Fibroblast of upper back skin (primary cell): ENCODE measurements at places on chromosomes 7 and 10.

DNA sequence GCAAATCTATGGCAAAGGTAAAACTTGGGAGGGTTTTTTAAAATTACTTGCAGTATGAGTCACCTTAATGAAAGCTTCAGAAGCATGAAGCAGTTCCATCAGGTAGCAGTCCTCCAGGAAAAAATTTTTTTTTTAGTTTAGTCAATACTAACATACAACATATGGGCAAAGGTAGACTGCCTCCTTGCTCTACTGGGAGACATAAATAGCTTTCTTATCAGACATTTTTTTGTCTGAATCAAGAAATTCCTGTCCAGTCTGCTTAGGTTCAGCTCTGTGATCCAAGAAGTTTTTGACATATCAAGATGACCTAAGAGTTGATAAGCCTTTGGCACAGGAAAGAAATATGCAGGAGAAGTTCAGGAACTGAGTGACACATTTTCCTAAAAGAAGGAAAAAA lies 171.5 kb upstream of the TCF7L2 start:
- peak; percentile 43 for DNase-seq

- peak; percentile 23 for DNase-seq
These were observed 3.7 kb downstream of the CFAP46 start for GRCh38 chr10:132938472-132939339.

DNA sequence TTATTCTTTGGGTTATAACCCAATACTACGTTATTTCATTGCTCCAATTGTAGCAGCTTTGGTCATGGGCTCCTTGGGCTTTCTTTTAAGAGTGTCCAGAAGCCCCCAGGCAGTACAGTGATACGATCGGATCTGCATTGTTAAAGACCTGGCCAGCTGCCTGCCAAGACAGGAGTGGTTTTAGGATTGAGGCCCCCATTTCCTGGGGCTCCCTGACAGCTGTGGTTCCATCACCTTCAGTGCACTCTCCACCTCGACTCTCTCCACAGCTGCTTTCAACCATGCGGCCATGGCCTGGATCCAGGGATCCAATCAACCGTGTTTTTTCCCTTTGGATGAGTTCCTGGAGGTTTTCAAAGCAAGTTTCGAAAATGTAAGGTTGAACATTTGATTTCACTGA lies 123.4 kb upstream of the BTBD16 start:
- peak; percentile 66 for DNase-seq

DNA sequence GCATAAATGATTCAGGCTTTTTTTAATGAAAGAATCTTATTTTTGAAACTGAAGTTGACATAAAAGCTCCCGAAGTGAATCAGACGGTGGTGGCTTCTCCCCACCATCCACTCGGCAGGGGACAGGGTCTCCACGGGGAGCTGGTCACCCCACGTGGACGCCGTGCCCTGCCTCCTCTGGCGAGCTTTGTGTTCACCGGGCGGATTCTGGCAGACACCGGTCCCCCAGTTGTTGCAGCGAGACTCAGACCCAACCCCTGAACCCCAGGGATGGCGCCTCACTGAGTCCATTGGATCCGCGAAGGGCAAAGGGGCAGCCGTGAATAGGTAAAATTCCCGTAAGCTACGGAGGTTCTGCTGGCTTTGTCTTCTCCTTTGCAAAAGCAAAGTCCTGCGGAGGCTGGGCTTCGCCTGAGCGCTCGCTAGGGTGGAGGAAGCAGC lies 38.4 kb downstream of the PTPRN2 start:
- no peak for DNase-seq

DNA sequence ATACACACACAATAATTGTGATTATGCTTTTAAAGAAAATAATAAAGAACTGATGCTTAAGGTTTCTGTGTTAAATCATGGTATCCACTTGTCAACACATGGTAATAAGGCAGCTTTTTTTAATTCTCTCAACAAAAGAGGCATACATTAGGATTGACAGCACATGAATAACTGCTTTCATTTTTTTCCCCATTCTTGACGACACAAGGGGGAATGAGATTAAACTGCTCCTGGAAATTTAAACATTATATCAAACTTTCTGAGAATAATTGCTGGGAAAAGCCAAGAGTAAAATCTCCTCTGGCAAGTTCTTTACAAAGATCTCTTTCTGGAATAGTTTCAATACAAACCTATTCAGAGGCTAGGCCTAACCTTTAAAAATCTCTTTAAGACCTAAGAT lies 99.0 kb upstream of the GPR22 start:
- peak; percentile 33 for DNase-seq

- peak; percentile 61 for DNase-seq
These were observed 41.3 kb upstream of the TES start for GRCh38 chr7:116169060-116169459.

- peak; percentile 36 for DNase-seq
These were observed 183.9 kb upstream of the MBL2 start for GRCh38 chr10:52956461-52956860.

DNA sequence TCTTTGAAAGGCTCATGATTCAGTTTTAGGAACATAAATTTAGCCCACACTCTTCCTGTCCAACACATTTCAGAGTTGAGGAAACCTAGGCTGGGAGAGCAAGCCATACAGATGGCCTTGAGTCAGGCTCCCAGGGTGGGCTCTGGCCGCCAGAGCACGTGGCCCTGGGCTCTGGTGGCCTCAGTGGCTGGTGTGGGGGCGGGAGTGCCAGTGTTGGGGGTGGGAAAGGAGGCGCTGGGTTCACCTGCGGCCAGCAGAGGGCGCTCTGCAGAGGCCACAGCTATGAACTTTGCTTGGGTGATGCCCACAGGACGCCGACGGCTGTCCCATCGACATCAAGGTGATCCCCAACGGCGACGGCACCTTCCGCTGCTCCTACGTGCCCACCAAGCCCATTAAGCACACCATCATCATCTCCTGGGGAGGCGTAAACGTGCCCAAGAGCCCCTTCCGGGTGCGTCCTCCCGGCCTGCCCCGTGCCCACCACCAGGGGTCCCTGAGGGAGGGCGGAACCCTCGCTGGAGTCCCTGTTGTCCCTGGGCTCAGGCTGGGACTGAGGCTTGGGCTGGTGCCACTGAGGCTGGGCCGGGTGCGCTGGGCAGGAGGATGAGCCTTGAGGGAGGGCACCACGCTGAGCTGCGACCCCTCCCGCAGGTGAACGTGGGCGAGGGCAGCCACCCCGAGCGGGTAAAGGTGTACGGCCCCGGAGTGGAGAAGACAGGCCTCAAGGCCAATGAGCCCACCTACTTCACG lies 11.9 kb downstream of the FLNC start:
- DNase-seq = peak; percentile 37

- DNase-seq = peak; percentile 52
These were observed 130.4 kb downstream of the HIBADH start for GRCh38 chr7:27532314-27532713.

DNA sequence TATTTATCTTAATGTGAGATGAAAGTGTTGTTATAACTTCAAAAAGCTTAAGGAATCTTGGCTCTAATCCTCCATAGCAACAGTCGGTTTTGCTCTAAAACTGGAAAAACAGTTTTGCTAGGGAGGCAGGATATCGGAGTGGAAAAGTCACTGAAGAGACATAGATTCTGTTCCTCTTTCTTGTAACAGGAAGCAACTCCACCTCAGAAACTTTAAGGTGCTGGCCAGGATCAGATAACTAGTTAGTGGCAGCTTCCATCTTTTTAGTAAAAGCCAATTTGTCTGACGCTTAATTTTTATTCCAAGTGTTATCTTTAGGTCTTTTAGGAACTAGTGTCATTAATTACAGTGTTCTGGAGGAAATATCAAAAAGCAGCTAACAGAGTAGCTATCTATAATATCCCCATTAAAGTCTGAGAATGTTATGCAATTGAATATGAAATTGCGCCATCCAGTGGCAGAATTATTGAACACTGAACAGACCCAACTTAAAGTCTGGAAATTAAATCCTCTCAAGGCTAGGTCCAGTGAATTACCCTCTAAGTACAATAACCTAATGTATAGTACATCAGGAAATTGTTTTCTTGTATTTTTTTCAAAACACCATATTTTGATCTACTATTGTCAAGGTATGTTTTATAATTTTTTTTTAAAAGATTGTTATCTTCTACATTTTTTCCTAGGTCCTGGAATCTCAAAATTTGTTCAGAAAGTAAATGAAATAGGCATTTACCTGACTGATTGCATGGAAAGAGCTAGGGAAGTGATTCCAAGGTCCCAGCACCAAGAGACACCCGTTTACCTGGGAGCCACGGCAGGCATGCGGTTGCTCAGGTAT lies 65.9 kb upstream of the CC2D2B start:
- peak; percentile 53 for DNase-seq

DNA sequence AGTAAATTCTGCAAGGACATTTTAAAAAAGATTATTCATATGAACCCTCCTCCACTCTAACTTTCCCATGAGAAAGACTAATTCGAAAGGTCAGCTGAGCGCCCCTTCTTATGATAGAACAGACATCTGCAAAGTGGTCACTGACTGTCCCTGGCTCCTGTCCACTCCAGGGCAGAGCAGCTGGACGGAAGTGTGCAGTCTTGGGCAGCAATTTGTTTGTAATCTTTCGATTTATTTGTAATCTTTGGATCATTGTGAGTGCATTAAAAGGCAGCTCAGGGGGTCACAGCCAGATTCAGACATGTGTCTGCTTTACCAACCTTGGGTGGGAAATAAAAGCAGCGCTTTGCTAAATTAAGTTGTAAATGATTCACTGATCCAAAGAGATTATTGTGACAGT lies 158.8 kb upstream of the ADARB2 start:
- DNase-seq = no peak

GRCh38 chr10:46558392-46559185 lies 2.1 kb upstream of the GPRIN2 start:
- no peak for DNase-seq

DNA sequence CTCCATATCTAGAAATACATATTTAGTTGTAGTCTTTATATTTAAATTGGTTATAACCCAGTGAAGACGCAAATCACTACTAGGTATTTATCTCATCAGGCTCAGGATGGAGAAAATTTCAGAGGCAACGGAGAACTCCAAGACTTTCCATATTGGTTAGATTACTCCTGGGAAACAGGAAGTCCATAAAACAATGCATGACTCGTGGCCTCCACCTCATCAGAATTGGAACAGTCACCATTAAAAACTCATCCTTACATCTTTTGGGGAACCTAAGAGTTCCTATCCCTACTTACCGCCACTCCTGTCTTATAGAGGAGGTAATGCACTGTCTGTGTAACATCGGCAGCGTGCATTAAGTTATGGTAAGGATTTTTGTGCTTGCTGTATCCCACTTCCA lies 177.6 kb downstream of the PPP1R17 start:
- DNase-seq = no peak

DNA sequence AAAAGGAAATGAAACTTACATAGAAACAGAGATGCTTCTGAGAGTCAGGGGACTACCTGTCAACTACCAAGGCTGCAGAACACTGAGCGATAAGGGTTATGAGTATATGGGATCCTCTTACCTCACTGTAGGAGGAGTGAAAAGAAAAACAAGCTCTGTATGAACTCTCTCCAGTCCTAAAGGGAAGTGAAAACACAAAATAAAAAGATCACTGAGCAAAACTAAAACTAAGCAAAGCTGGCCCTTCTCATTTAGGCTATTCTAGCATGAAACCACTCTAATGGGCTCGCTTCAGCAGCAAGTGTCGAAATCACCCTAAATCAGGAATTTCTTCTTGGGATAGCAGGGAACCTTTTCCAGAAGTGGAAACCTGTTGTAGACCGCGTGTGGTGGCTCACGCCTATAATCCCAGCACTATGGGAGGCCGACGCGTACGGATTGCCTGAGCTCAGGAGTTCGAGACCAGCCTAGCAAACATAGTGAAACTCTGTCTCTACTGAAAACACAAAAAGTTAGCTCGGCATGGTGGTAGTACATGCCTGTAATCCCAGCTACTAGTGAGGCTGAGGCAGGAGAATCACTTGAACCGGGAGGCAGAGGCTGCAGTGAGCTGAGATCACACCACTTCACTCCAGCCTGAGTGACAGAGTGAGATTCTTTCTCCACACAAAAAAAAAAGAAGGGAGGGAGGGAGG lies 27.0 kb downstream of the DCLRE1C start:
- DNase-seq = no peak

GRCh38 chr10:4902571-4903011 lies 60.6 kb upstream of the AKR1C1 start:
- no peak for DNase-seq

- DNase-seq = no peak
These were observed 8.5 kb upstream of the SHH start for GRCh38 chr7:155820788-155821187.

DNA sequence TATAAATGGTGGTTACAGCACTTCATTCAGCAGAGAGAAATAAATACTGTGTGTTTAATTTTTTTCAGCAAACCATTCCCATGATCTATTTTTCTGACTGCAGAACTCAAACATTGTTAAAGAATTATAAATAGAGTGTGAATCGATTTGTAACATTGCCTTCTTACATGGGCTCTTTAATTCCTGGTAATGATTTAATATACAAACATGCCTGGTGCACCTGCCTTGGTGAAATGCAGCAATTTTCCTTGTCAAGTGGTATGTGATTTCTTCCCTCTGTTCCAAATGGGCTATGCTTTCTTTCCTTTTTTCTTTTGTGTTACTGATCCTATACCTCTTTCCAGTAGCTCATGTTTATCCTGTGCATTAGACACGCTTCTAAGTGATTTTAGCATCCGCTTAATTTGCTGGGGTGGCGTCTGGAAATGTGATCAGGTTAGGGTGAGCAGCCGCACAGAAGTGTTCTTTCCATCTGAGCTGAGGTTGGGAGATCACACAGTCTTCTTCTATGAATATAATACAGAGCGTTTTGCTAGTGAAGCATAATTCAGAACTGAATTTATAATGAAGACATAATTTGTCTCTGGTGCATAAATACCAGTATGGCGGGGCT lies 94.3 kb upstream of the ITGB1 start:
- DNase-seq = no peak

GRCh38 chr10:63456437-63457210 lies 9.2 kb downstream of the JMJD1C start:
- DNase-seq = peak; percentile 84

GRCh38 chr10:37975401-37975991 lies 951 bp downstream of the ZNF25 start:
- peak; percentile 18 for DNase-seq

DNA sequence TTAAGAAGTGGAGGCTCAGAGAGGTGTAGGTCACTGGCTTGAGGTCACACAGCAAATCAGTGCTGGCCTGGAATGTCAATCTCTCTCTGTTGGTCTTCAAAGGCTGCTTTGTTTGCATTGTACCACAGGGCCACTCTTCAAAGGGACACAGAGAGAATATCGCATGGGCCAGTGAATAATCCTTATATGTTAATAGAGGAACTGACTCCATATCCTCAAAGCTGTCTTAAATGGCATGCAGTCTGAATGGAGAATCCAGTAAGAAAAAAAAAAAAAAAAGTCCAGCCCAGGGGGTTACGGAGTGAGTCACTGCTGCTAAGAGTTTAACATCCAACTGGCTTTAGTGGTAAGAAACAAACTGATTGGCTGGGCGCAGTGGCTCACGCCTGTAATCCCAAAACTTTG lies 54.1 kb downstream of the NRAP start:
- DNase-seq = peak; percentile 22

DNA sequence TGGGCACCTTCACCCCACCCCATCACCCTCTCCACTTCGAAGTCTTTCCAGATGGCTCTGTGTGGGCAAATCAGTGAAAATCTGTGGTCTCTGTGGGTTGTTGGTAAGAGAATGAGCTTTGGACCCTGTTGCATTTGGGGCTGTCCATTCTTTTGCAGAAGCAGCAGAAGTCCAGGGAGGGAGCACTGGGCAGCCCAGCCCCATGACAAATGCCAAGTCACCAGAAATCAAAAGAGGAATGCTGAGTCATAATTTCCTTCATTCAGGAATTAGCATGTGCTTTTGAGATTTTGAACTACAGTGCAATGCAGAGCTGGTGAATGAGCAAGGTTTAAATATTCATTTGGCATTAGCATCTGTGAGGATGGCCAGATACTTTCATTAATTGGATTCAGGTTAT lies 556.2 kb downstream of the LRMDA start:
- DNase-seq = peak; percentile 59
